ENCODE measurements at places on chromosomes 11 and 22.
A peak's percentile ranks its signal among the peaks of the same experiment; 100 is the strongest.

DNA sequence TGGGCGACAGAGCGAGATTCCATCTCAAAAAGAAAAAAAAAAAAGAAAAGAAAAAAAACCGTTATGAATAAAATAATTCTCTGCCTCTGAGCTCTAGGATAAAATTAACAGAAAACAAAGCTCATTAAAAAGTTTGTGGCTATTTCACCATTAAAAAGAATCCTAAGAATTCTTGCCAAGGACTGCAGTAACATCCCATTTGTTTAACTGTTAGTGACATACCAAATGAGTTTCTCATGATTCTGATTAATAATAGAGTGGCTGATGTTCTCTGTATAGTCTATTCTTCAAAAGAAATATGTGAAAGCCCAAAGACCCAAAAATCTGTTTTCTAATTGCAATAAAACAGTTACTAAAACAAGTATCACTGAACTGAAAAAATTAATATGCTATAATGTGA, 19.7 kb downstream of the CLNS1A start:
- DNase-seq, result no peak

- DNase-seq, result no peak
Observed at GRCh38 chr11:2443881-2444820, at the start of gene TRPM5. Gene TRPM5 (minus strand): TSS chr11:2444514. CDS start chr11:2423036, 21,478 bp downstream.

- DNase-seq, result no peak
Observed at GRCh38 chr22:38251341-38251692, 21.5 kb downstream of the TMEM184B start.

GRCh38 chr22:26804911-26805539, 147.6 kb downstream of the MIAT start:
- DNase-seq, result no peak

DNA sequence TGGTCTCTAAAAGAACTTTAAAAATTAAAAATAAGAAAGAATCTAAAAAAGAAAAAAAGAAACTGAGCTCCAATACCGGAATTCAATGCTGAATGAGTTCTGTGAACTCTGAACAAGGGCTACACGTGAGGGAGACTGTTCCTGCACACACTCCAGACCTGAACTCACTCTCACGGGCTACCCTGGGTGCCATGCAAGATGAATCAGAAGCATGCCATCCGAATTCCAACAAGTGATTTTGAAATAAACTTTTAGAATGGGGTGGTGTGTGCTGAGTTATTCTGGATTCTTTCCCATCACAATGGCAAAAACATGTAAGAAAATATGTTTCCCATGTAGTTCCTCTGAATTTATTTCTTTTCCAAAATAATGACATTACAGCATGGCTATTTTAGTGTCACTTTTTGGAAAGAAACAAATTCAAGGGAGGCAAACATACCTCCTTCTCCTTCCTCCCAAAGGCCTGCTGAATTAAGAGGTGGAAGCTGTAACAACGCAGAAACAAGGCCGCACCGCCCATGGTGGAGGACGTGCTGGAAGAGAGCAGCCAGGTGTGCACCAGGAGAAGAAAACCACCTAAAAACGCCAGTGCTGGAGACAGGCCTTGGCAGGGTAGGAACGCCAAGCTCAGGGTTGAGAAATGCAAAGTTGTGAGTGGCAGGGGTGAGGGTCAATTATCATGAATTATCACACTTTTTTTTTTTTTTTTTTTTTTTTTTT, 63.2 kb upstream of the ARFGAP3 start:
- DNase-seq, result peak; percentile 74

DNA sequence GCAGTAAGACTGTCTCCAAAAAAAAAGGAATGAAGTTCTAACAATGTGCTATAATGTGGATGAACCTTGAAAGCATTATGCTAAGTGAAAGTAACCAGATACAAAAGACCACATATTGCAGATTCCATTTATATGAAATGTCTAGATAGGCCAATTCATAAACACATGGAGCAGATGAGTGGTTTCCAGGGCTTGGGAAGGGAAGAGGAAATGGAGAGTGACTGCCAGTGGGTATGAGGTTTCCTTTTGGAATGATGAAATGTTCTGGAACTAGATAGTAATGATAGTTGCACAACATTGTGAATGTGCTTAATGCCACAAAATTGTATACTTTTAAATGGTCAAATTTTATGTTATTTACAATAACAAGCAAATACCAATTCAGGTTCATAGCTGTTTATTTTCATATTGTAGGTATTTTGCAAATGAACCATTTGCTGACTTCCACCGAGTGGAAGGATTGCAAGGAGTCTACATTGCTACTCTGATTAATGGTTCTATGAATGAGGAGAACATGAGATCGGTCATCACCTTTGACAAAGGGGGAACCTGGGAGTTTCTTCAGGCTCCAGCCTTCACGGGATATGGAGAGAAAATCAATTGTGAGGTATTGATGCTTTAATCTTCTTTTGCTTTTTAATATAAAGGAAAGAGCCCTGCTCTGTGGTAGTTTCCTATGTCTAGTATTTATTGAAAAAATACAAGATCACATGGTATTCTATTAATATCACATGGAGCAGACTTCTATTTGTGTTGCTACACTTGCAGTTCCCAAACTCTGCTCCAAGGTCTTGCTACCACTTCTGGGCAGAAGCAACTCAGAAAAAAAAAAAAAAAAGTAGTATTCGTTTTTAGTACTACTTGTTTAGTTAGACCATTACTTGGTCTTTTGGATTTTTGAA, 67.7 kb upstream of the SORL1-AS1 start:
- peak; percentile 19 for DNase-seq

DNA sequence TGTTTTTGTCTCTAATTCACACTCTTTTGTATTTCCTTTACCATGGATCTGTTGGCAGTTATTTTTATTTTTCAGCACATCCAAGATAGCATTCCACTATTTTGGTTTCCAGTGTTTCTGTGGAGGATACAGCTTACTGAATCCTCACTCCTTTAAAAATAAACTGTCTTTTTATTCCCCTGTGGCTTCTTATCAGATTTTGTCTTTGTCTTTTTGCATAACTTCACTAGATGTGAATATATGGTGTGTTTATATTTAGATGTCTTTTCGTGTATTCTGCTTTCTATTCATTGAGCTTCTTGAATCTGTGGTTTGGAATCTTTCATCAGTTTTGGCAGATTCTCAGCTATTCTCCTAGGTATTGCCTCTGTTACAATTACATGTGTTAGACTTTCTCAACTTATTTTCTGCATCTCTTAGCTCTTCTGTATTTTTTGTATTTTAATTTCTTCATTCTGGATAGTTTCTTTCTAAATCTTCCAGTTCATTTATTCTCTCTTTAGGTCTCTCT, 7.4 kb upstream of the ATXN10 start:
- DNase-seq, result no peak

- no peak for DNase-seq
Observed at GRCh38 chr22:49532869-49533802, 294.5 kb downstream of the BRD1 start.

GRCh38 chr11:46321757-46322156, 25.5 kb upstream of the DGKZ start:
- DNase-seq, result no peak

- DNase-seq, result peak; percentile 39
Observed at GRCh38 chr11:123286761-123287160, 91.7 kb upstream of the CLMP start.

- DNase-seq, result no peak
Observed at GRCh38 chr11:107116358-107116757, 98.1 kb upstream of the GUCY1A2 start.

- no peak for DNase-seq
Observed at GRCh38 chr22:28239941-28240340, 320.9 kb upstream of the PITPNB start.

- peak; percentile 72 for DNase-seq
Observed at GRCh38 chr11:123800036-123800435, 6.1 kb downstream of the OR6M1 start.

DNA sequence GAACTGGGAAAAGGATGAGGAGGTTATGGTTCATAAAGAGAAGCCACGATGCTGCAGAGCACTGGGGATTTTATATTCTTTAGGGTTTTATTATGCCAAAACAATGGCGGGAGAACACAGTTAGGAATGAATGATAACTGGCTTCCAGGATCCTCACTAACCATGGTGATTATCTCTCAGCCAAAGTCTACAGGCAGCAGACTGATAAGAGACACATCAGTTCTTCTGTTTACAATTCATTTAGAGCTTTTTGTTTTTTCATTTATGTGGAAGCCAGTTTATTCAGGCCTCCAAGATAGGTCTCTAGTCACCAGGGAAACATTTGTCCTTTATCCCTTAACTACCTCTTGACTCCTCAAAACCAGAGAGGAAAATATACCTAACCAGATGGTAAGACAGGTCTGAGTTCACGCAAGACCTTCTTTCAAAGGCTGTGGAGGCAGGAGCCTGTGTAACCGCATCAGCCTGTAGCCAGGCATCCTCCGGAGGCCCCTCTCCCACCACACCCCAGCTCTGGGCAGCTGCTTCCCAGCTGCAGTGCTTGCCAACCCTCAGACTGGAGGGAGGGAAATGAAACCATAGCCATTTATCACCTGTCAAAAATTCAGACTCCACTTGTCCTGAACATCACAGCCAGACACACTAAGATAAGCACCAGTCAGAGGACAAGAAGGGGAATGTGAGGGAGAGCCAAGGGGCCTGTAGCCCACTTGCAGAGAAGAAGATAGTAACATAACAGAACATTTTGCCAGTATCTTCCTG, 57.2 kb upstream of the FAM181B start:
- DNase-seq, result peak; percentile 21

DNA sequence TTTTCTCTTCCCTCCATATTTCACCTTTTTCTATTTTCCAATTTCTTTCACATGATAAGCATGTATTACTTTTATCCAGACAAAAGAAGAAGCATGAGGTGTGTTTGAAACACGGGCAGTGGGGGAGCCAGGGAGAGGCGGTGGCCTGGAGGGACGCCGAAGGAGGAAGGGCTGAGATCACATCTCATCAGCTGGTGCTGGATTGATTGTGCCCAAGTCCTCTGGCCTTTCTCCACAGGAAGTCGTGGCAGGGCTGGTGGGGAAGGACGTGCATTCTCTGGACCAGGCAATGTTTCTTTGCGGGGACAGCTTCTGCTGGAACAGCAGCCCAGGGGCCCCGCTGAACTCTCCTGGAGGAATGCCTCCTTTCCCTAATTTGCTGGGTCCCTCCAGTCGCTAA, 82.9 kb downstream of the MIAT start:
- no peak for DNase-seq

DNA sequence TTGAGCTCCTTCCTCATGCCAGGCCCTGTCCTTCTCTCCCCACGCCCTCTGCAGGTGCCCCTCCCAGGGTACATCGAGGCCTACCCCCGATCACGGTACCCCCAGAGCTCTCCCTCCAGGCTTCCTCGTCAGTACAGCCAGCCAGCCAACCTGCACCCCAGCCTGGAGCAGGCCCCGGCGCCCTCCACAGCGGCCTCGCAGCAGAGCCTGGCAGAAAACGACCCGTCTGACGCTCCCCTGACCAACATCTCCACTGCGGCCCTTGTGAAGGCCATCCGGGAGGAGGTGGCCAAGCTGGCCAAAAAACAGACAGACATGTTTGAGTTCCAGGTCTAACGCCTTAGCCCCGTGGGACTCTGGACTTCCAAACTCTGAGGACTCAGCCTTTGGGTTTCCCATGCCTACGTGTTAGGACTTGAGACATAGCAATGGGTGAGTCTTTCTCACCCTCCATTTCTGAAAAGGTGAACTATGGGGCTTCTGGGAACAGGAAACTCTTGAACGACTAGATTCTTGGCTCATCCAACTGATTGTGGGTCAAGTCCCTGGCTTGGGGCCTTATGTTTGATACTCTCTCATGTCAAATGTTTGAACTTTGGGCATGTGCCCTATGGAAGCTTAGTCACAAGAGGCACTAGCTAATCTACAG, 32.7 kb downstream of the C11orf91 start:
- DNase-seq, result no peak

- DNase-seq, result no peak
Observed at GRCh38 chr11:103699216-103699615, 337.2 kb upstream of the DDI1 start.

DNA sequence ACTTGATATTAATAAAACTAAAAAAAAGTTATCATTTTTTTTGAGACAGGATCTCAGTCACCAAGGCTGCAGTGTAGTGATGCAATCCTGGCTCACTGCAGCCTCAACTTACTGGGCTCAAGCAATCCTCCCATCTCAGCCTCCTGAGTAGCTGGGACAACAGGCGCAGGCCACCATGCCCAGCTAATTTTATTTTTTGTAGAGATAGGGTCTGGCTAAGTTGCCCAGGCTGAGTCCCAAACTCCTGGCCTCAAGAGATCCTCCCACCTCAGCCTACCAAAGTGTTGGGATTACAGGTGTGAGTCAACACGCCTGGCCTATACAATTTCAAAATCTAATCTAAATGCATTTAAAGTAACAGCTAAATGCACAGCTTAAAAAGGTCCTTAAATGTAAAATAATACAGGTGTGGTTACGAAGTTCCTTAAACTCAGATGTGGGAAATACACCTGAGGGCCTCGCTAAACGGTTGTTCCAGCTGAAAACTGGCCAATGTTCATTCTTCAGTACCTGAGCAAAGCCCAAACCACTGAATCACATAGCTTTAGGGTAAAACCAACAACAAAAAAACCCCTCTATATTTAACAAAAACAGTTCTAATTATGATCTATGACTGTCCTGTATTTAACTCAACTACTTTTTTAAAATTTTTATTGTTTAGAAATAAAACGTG, 11.8 kb downstream of the NAP1L4 start:
- no peak for DNase-seq

- no peak for DNase-seq
Observed at GRCh38 chr11:16555956-16556355, 182.5 kb upstream of the C11orf58 start.

GRCh38 chr11:23564370-23564769, 704.1 kb upstream of the CCDC179 start:
- no peak for DNase-seq

- DNase-seq, result peak; percentile 98
Observed at GRCh38 chr11:130677486-130678153, 229.2 kb downstream of the ADAMTS15 start.

DNA sequence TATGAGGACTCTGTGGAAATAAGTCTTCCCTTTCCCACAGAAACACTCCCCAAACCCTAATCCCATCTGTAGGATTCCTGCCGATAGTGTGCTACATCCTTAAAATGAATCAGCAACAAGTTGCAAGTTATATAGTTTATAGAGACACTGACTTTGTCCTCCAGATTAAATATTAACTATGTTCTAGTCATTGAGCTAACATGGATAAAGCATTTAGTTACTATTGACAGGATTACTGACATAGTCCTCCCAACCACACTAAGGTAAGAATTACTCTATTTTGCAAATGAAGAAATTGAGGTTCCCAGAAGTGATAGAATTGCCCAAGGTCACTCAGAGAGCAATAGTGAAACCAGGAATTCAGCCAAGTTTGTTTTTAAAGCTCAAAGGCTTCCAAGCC, 1.9 kb downstream of the OR52M1 start:
- no peak for DNase-seq
